ENCODE measurements at places on chromosomes 7 and 10.

DNA sequence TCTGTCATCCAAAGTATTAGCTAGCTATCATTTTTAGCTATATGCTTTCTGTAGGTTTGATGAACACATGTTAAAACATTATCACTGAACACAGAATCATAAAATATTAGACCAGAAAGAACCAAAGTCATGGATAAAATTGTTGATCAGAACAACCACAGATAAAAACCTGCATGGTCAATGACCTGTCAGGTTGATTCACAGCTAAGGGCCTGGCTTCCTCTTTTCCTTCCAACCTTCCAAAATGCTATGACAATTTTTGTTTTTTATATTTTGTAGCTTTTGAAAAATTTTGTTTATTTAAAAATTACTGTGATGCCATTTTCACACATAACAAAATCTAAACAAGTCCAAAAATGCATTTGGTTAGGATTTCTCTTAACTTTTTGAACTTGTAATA lies 444.4 kb upstream of the CHRM2 start:
- DNase-seq, result no peak

- DNase-seq, result no peak
These were observed 33.7 kb downstream of the GRK5 start for GRCh38 chr10:119241066-119241465.

DNA sequence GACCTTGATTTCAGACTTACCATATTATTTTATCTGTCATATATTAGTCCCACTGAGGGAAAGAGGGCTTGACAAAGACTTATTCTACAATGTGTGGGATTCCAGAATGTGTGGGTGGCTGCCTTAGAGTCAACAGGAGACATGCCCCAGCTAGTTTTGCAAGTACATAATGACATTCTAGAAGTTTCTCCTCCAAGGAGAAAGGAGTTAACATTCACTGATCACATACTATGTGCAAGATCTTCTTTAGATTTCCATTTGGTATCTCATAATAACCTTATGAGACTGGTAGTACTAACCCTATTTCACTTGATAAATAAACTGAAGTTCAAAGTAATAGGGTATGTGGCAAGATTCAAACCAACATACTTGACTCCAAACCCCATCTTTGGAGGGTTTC lies 25.2 kb downstream of the IRF5 start:
- DNase-seq, result no peak

DNA sequence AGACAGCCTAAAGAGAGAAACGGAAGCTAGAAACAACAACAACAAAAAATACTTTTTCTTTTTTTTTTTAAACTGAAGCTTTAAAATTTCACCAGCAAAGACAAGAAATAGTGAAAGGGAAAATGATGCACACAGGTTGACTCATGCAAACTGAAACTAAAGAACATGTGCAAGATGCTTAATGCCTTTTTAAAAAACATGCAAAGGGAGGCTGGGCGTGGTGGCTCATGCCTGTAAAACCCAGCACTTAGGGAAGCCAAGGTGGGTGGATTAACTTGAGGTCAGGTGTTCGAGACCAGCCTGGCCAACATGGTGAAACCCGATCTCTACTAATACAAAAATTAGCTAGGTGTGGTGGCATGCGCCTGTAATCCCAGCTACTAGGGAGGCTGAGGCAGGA lies 15.1 kb upstream of the CUBN start:
- DNase-seq, result peak; percentile 16

DNA sequence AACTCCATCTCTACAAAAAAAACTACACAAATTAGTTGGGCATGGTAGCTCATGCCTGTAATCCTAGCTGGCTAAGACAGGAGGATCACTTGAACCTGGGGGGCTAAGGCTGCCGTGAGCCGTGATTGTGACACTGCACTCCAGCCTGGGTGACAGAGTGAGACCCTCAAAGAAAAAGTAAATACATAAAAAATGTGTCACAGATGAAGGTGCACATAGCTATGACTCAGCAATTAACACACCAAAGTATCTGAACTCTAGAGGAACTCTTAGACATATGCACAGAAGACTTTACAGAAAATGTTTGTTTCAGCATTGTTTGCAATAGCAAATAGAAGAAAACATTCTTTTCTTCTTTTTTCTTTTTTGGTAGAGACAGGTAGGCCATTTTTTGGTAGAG lies 8.3 kb downstream of the C10orf62 start:
- no peak for DNase-seq

DNA sequence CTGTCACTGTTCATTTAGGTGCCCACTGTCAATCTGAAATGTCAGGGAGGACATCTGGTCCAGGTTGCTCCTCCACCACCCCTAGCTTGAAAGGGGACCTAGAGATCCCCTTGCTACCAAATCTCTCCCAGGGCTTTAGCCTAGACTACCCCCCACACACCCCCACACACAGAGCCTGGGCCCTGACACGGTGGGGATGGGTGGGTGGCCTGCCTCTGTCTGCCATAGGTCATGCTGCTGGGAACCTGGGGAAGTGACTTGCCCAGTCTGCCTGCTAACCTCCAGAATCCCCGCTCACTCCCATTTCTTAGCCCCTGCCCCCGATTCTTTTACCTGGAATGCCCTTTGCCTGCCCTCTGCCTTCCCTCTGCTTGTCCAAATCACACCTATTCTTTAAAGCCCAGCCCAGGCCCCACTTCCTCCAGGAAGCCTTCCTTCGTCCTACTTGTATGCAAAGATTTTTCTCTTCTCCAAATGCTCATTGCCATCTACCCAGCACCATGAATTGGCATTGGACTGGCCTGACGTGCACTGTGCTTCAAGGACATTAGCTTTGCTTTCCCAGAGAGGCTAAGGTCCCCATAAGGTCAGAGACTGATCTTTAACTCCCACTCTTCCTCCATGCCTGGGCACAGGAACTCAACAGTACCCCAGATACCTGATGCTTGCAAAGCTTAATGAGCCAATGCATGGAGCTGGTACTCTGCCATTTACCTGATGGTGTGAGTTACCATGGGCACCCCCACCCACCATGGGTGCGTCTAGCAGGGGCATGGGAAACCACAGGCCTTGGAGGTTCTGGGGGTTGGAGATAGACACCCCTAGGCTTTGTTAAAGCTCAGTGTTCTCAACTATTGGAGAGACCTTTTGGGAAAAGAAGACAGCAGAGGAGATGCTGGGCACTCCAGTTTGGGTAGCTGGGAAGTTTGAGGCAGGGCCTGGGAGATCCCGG lies 2.0 kb upstream of the SMARCD3 start:
- no peak for DNase-seq

- DNase-seq, result no peak
These were observed 772.4 kb downstream of the GRID1 start for GRCh38 chr10:85594239-85594638.

GRCh38 chr7:50415844-50416364 lies 34.2 kb downstream of the FIGNL1 start:
- DNase-seq, result no peak

- peak; percentile 49 for DNase-seq
These were observed 39.6 kb upstream of the MET start for GRCh38 chr7:116632384-116632783.

DNA sequence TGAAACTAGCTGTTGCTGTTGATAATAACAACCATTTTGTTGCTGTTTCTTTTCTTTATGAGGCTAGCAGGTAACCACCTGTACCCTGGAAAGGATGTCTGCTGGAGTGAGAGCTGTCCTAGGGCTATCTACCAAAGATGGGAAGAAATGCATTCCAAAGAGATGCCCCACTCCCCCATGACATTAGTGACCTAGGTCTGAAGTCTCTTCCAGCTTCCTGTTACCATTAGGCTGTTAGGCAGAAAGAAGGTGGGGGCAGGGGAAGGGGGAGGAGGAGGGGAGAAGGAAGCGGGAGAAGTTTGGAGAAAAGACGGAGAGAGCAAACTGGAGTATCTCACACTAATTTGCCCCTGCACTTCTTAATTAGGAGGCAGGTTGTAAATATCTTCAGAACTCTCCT lies 118.5 kb downstream of the ABLIM1 start:
- no peak for DNase-seq

GRCh38 chr7:120617275-120617674 lies 240.7 kb downstream of the TSPAN12 start:
- peak; percentile 8 for DNase-seq

DNA sequence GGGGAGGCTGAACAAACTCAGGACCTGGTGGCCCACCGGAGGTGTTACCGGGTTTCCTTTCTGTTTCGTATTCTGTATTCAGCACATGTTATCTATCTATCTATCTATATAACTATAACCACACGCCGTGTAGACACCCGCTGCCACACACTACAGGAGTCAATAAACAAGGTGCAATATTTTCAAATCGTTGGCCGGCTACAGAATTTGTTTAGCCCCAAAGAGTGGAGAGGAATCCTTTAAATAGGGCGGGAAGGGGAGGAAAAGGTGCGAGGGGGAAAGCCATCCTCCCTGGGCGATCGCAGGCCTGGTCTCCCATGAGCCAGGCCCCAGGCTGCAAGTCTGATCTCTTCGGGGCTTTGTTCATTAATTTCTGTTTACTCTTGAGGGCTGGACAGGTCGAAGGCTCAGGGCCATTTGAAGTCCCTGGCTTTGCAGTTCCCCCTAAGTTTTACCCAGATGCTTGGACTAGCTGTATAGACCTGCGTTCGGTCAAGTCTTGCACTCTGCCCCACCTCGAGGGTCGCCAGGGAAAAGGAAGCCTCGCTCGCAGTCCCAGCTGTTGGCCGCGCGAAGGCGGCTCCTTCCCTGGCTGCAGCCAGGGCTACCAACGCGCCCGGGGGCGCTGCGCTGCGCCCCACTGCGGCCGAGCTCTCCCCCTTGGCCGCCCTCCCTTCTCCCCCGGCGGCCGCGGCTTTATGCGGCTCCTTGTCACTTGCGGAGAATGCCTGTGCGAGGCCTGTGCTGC lies 3.8 kb downstream of the NKX2-3 start:
- no peak for DNase-seq

GRCh38 chr7:25672496-25672895 lies 444.2 kb upstream of the NPVF start:
- DNase-seq, result no peak

DNA sequence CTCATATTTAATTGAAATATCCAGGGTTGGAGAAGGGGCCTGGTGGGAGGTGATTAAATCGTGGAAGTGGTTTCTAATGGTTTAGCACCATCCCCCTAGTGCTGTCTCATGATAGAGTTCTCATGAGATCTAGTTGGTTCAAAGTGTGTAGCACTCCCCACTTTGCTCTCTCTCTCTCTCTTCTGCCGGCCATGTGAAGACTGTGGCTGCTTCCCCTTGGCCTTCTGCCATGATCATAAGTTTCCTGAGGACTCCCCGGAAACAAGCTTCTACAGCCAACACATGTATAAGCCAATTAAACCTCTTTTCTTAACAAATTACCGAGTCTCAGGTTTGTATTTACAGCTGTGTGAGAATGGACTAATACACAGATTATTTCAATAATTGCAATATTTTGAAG lies 305.8 kb upstream of the KCND2 start:
- DNase-seq, result no peak

GRCh38 chr10:49138361-49138891 lies 4.6 kb upstream of the FAM170B start:
- peak; percentile 91 for DNase-seq

DNA sequence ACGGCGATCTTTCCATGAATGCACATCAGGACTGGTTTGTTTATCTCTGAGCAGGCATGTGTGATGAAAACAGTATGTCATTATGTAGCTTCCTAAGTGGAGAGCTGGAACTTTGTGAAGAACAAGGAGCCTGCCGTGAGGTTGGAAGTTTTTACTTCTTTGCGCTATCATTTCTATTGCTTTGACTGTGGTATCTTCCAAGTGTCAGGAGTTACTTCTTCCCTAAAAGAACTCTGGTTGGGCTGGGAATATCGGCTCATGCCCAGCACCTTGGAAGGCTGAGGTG lies 167.4 kb upstream of the AHR start:
- DNase-seq, result no peak

GRCh38 chr10:118596426-118597124 lies 1.1 kb upstream of the PRLHR start:
- DNase-seq, result no peak

- DNase-seq, result peak; percentile 60
These were observed 38.5 kb downstream of the GHRHR start for GRCh38 chr7:31002256-31002655.

- peak; percentile 87 for DNase-seq
These were observed 116.0 kb downstream of the BUB3 start for GRCh38 chr10:123270221-123270620.

- no peak for DNase-seq
These were observed 167.1 kb downstream of the DIP2C start for GRCh38 chr10:522350-522749.

DNA sequence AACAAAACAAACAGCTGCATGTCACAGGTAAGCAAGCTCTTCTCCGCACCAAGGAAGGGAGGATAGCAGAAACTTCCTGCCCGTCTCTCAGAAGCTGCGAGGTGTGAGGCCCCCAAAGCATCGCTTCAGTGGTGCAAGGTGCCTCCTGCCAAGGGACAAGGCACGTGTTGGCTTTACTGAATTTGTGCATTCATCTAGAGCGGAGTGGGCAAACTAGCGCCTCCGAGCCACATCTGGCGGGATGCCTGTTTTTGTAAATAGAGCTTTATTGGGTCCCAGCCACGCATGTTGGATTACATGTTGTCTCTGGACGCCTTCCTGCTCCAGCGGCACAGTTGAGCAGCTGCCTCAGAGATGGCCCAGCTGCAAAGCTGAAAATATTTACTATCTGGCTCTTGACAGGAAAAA lies 27.7 kb downstream of the PHYH start:
- peak; percentile 18 for DNase-seq

DNA sequence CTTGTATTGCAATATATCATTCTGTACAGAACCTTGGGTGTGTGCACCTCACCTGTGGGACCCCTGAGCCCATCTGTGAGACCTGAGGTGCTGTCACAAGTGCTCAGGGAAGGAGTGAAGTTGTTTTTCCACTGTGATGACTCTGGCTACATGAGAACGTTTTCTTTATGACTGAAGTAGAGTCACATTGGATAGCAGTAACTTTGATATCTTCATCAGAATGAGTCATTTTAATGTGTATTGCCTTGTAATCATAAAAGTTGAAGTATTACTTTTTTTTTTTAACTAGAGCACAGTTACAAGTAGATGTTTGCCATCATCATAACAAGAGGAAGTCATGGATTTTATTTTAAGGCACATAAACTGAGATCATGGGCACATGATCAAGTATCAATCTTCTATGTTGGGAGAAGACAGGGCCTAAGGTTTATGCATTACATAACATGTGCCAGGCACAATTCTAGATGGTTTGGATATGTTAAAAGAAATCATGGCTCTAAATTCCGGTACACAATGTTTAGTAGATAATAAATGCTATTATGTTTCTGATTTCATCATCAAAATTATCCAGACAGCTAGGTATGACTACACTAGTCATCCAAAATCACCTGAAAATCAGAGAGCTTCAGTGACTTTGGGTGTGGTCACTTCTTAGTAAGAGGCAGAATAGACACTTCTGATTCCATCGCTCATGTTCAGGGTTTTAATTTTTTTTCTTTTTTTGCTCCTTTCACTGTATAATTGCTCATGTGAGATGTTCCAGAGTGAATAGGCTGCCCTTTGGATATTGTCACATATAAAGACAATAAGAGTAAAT lies 82.7 kb upstream of the KLF6 start:
- DNase-seq, result no peak

Data from fibroblast of skin of abdomen (primary cell).